ENCODE measurements at places on chromosomes 11 and 22. TPM values are rescaled to one million over a fixed set of nuclear protein-coding genes. Genes with fewer than 3 reads are reported as not detected.

The PRSS23 gene
- polyA plus RNA-seq: 146 TPM

The FAM180B gene
- 0.10 TPM for polyA plus RNA-seq

The DNAJB7 gene
- not detected for polyA plus RNA-seq

The OAF gene
- 50.2 TPM for polyA plus RNA-seq

The OPCML gene
- polyA plus RNA-seq: 0.06 TPM

The SSRP1 gene
- polyA plus RNA-seq: 79.4 TPM

The APOBEC3B gene
- polyA plus RNA-seq: 1.0 TPM

The H19 gene
- polyA plus RNA-seq: 1,221 TPM

The RAB6A gene
- 96.0 TPM for polyA plus RNA-seq

The LTO1 gene
- polyA plus RNA-seq: 15.9 TPM

The CDKN1C gene
- 118 TPM for polyA plus RNA-seq

The SMTNL1 gene
- not detected for polyA plus RNA-seq

The C11orf16 gene
- not detected for polyA plus RNA-seq

The CYP2D6 gene
- 0.61 TPM for polyA plus RNA-seq

The KRTAP5-9 gene
- polyA plus RNA-seq: 0.54 TPM

The RPS6KA4 gene
- 32.7 TPM for polyA plus RNA-seq

The SLC5A1 gene
- not detected for polyA plus RNA-seq

The CNTF gene
- polyA plus RNA-seq: 0.41 TPM

The RAB36 gene
- polyA plus RNA-seq: 3.7 TPM

The VPREB1 gene
- polyA plus RNA-seq: not detected

The RCOR2 gene
- polyA plus RNA-seq: 2.0 TPM

The FBLN1 gene
- polyA plus RNA-seq: 1,381 TPM

The GPR137 gene
- 48.3 TPM for polyA plus RNA-seq

The APOL4 gene
- polyA plus RNA-seq: 12.4 TPM

The SEPTIN3 gene
- polyA plus RNA-seq: 0.49 TPM

The OR52A1 gene
- polyA plus RNA-seq: not detected

The RAC2 gene
- polyA plus RNA-seq: 17.4 TPM

The TMPRSS13 gene
- polyA plus RNA-seq: 0.18 TPM

The OR8G5 gene
- not detected for polyA plus RNA-seq

The KCNE3 gene
- polyA plus RNA-seq: 5.8 TPM

The AGBL2 gene
- polyA plus RNA-seq: 1.6 TPM

The SLC35E4 gene
- 5.3 TPM for polyA plus RNA-seq

The TYR gene
- not detected for polyA plus RNA-seq

The B4GAT1 gene
- 50.4 TPM for polyA plus RNA-seq

The HTR3B gene
- polyA plus RNA-seq: not detected

The OLFML1 gene
- polyA plus RNA-seq: 15.7 TPM

The DRG1 gene
- polyA plus RNA-seq: 44.1 TPM

The RFPL2 gene
- not detected for polyA plus RNA-seq

The MUC2 gene
- 0.01 TPM for polyA plus RNA-seq

The LGALS12 gene
- 4.2 TPM for polyA plus RNA-seq

The DENND6B gene
- 4.6 TPM for polyA plus RNA-seq

The UBASH3B gene
- polyA plus RNA-seq: 1.6 TPM

The FAM111B gene
- polyA plus RNA-seq: 0.23 TPM

The TSSK2 gene
- 0.25 TPM for polyA plus RNA-seq

The USH1C gene
- 0.10 TPM for polyA plus RNA-seq

The P2RX6 gene
- 0.96 TPM for polyA plus RNA-seq

The PIK3C2A gene
- 19.9 TPM for polyA plus RNA-seq

The LRRC56 gene
- 0.96 TPM for polyA plus RNA-seq

The PIWIL4 gene
- 3.3 TPM for polyA plus RNA-seq

The ZNF214 gene
- polyA plus RNA-seq: 2.8 TPM

The NAV2 gene
- 7.8 TPM for polyA plus RNA-seq

The GAB4 gene
- polyA plus RNA-seq: not detected

The C11orf65 gene
- 0.18 TPM for polyA plus RNA-seq
